ENCODE measurements at places on chromosomes 5 and 9. TPM values are rescaled to one million over a fixed set of nuclear protein-coding genes. Genes with fewer than 3 reads are reported as not detected.

- no peak for DNase-seq
These were observed 120.4 kb upstream of the CPEB4 start for GRCh38 chr5:173767574-173768266.

GRCh38 chr9:128160603-128160987, 530 bp downstream of the BBLN start:
- no peak for DNase-seq

GRCh38 chr5:135329066-135329912, 69.7 kb downstream of the MACROH2A1 start:
- no peak for DNase-seq

DNA sequence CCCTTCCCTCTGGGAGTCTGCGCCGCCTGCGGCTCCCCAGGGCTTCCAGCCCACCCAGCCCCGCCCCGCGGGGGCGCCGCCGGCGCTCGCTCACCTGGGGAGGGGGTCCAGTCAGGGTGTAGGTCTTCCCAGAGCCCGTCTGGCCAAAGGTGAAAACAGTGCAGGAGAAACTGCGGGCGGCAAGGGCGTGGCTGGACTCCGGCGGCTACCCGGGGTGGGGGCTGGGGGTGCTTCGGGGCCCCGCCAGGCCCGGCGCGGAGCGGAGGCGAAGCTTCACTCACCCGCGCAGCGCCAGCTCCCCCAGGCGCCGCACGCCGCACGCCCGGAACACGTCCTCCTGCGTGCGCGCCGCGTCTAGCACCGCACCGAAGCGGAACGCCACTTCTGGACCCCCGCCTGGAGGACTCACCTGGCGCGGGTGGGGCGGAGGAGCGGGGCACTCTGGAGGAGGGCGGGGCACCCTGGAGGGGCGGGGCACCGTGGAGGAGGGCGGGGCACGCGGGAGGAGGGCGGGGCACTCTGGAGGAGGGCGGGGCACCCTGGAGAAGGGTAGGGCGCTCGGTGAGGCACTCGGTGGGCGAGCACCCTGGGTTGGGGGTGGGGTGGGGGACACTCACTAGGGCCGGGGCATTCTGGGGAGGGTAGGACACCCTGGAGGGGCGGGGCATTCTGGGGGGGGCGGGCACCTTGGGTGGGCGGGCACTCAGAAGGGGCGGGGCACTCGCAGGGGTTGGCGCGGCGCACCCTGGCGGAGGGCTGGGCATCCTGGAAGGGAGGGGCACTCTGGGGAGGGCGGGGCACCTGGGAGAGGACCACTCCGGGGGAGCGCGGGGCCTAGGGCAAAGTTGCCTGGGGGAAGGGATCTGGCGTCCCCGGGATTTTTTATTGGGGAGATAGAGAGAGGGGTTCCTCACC, 814 bp downstream of the KIF12 start:
- no peak for DNase-seq

GRCh38 chr5:157366741-157367674, 93.0 kb upstream of the NIPAL4 start:
- DNase-seq = no peak

The BOD1 gene
- 67.2 TPM for total RNA-seq

The C9 gene
- total RNA-seq = not detected

The ADRB2 gene
- 36.9 TPM for total RNA-seq

All from foreskin keratinocyte (primary cell).